Thyroid gland (tissue), 4 donors: ENCODE measurements at places on chromosomes 16 and 17. TPM values are rescaled to one million over a fixed set of nuclear protein-coding genes. Genes with fewer than 3 reads are reported as not detected.

- peaks cover 20% of the 10 kb centered on the region for H3K4me1 ChIP-seq
- no peak overlapping the region for H3K4me3 ChIP-seq
- H3K27ac ChIP-seq: no peak overlapping the region
- H3K27me3 ChIP-seq: no peaks in the 10 kb centered on the region
Measured at GRCh38 chr16:68296693-68297092, 14.1 kb downstream of the SLC7A6OS start.

- no peaks in the 10 kb centered on the region for H3K27me3 ChIP-seq
- no peak overlapping the region for H3K4me3 ChIP-seq
- H3K27ac ChIP-seq: no peak overlapping the region
- no peaks in the 10 kb centered on the region for H3K36me3 ChIP-seq
- H3K4me1 ChIP-seq: peaks cover 5% of the 10 kb centered on the region
- DNase-seq: peak; percentile 16
Measured at GRCh38 chr17:43665084-43665936, 3.6 kb upstream of the MEOX1 start.

- DNase-seq: no peak
- H3K27me3 ChIP-seq: no peaks in the 10 kb centered on the region
- H3K27ac ChIP-seq: peak overlapping the region; percentile 85
- H3K4me1 ChIP-seq: peaks cover 53% of the 10 kb centered on the region
- H3K36me3 ChIP-seq: peaks cover 4% of the 10 kb centered on the region
Measured at GRCh38 chr17:75512926-75513640, 2.3 kb downstream of the CASKIN2 start.

DNA sequence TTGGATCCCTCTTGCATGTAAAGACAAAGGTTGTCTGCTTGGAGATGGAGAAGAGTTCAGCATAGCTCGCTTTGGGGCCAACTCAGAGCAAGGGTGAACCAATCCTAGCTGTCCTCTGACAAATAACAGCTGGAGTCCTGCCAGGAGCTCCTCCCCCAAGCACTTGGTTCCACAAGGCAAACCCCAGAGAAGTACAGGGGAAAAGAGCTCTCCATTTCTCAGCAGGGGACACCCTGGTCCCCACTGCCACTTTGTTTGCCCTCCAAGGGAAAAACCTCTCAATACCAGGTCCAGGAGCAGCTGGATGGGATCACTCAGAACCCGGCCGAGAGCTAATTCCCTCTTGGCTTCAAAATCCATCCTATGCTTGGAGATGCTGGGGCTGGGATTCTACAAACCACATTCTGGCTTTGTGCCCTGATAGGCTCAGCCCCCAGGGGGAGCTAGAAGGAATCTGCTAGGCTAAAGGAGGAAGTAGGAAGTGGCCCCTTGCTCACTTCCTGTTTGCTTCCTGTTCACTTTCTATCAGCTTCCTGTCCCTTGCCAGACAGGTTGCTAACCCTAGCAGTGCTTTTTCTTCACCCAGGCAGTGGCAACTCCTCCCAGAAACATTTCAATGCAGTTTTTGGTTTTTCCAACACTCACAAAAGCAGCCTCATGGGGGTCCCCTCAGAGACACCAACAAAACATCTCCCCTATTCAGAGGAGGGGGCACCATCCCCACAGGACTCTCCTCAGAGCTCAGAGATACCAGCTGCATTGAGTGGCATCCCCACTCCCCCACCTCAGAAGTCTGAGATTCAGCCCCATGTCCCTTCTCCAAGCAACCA, 30.7 kb downstream of the CDRT4 start:
- H3K27ac ChIP-seq: peak overlapping the region; percentile 89
- no peaks in the 10 kb centered on the region for H3K27me3 ChIP-seq
- peaks cover 60% of the 10 kb centered on the region for H3K4me1 ChIP-seq

DNA sequence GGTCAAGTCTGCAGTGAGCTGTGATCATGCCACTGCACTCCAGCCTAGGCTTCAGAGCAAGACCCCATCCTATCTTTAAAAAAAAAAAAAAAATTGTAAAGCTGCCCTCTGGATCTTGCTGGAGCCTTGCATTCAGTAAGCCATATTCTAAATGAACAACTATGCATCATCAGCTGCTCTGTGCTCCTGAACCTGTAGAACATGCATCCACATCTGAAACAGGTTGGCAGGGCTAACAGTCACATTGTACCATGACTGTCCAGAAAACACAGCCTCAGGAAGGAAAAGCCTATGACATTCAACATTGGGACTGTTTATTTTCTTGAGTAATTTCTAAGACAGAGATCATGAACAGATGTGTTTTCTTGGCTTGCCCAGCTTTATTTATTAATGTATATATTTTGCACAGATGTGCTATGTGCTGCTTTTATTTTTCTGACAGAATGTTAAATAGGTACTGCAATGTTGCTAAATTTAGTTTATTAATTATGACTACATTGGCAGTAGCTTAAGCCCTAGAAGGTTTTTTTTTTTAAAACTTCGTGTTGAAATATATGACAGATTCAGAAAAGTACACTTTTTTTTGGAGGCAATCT, 19.8 kb downstream of the ACSF2 start:
- H3K4me3 ChIP-seq: no peak overlapping the region
- H3K27ac ChIP-seq: no peak overlapping the region
- no peaks in the 10 kb centered on the region for H3K27me3 ChIP-seq
- no peak for DNase-seq
- H3K36me3 ChIP-seq: no peaks in the 10 kb centered on the region

- no peaks in the 10 kb centered on the region for H3K27me3 ChIP-seq
- H3K4me3 ChIP-seq: no peak overlapping the region
- H3K27ac ChIP-seq: peak overlapping the region; percentile 57
- peaks cover 4% of the 10 kb centered on the region for H3K4me1 ChIP-seq
- no peak for DNase-seq
Measured at GRCh38 chr17:4607261-4607741, 23.0 kb downstream of the SMTNL2 start.

DNA sequence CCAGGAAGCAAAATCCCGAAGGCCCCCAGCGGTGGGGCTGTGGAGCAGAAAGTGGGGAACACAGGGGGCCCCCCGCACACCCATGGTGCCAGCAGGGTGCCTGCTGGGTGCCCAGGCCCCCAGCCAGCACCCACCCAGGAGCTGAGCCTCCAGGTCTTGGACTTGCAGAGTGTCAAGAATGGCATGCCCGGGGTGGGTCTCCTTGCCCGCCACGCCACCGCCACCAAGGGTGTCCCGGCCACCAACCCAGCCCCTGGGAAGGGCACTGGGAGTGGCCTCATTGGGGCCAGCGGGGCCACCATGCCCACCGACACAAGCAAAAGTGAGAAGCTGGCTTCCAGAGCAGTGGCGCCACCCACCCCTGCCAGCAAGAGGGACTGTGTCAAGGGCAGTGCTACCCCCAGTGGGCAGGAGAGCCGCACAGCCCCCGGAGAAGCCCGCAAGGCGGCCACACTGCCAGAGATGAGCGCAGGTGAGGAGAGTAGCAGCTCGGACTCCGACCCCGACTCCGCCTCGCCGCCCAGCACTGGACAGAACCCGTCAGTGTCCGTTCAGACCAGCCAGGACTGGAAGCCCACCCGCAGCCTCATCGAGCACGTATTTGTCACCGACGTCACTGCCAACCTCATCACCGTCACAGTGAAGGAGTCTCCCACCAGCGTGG, 6.5 kb downstream of the CBX2 start:
- no peaks in the 10 kb centered on the region for H3K36me3 ChIP-seq
- no peak for DNase-seq
- H3K4me3 ChIP-seq: no peak overlapping the region
- peaks cover under 1% of the 10 kb centered on the region for H3K4me1 ChIP-seq

DNA sequence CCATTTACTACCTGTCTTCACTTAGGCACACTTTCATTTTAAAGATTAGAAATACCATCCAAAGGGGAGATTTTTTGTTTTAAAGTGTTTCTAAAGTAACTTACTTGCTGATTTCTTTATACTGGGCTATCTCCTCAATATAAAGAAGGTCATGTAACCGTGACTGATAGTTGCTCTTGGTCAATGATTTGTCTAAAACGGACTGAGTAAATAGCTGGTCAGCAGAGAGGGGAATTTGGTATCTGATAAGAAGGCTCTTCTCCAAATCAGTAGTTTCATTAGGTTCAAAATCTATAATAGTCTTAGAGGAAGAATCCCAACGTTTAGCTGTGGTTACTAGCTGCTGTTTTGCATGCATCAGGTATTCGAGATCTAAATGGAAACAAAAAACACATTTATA, 66.4 kb downstream of the HELZ start:
- H3K27ac ChIP-seq: no peak overlapping the region
- no peaks in the 10 kb centered on the region for H3K27me3 ChIP-seq
- H3K36me3 ChIP-seq: no peaks in the 10 kb centered on the region

- H3K4me3 ChIP-seq: no peak overlapping the region
- H3K27ac ChIP-seq: no peak overlapping the region
- no peaks in the 10 kb centered on the region for H3K36me3 ChIP-seq
Measured at GRCh38 chr16:57413301-57413730, 8.7 kb downstream of the CCL17 start.

DNA sequence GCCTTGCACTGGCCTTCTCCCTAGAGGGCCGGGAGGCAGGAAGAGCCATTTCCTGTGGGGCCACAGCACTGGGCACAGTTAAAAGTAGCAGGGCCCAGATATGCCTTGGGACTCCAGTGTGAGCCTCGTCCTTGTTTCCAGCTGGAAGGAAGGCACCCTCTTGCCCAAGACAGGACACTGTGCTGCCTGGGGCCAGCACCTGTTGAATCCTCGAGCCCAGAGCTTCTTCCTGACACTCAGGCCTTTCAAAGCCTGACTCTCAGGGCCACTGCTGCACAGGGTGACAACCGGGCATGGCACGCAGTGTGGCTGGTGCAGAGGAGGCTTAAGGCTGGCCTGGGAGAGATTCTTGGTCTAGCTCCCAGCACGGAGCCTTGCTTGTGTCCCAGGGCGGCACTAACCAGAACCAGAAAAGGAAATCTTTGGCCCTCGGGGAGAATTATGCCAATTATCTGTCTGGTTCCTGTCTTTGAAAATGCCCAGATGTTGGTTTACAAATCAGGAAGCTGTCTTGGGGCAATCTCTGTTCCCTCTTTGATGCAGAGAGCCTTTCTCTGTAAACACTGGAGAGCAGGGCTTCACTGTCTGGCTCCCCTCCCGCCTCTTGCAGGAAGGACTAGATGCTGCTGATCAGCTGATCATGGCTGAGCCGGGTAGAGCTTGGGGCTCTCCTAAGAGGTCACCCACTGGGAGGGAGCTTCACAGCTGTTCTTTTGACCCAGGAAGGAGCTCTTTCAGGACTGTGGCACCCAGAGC, 11.1 kb downstream of the LDHD start:
- H3K36me3 ChIP-seq: no peaks in the 10 kb centered on the region
- peak overlapping the region; percentile 76 for H3K27ac ChIP-seq
- H3K4me3 ChIP-seq: no peak overlapping the region
- peaks cover 42% of the 10 kb centered on the region for H3K4me1 ChIP-seq
- peak; percentile 52 for DNase-seq
- no peaks in the 10 kb centered on the region for H3K27me3 ChIP-seq

DNA sequence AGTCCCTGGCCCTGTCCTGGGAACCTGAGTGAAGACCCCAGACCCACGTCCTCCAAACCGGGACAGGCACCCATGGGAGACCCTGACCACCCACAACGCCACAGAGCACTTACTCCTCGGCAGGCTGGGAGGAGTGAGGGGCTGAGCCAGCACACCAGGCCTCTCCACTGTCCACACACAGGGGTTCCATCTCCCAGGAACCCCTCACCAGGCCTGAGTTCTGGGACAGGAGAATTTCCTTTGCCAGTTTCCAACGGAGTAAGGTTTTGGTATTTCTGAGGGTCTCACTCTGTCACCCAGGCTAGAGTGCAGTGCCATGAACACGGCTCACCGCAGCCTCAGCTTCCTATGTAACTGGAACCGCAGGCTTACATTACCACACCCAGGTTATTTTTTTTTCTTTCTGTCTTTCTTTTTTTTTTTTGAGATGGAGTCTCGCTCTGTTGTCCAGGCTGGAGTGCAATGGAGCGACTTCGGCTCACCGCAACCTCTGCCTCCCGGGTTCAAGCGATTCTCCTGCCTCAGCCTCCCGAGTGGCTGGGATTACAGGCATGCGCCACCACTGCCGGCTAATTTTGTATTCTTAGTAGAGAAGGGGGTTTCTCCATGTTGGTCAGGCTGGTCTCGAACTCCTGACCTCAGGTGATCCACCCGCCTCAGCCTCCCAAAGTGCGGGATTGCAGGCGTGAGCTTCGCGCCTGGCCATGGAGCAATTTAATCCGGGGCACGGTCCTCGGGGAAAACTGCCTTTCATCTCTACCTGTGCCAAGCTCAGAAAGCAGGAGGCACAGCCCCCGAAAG, 1.6 kb downstream of the PGAP6 start:
- peaks cover 19% of the 10 kb centered on the region for H3K36me3 ChIP-seq
- DNase-seq: no peak
- peaks cover 33% of the 10 kb centered on the region for H3K4me1 ChIP-seq

GRCh38 chr17:56812901-56813388, 20.8 kb downstream of the C17orf67 start:
- H3K27ac ChIP-seq: no peak overlapping the region
- no peaks in the 10 kb centered on the region for H3K36me3 ChIP-seq
- no peak for DNase-seq
- no peak overlapping the region for H3K4me3 ChIP-seq

The C17orf78 gene
- total RNA-seq: not detected

The RHBDL3 gene
- not detected for total RNA-seq

The KRTAP9-9 gene
- not detected for total RNA-seq

The ATP1B2 gene
- 0.40 TPM for total RNA-seq
